ENCODE measurements at places on chromosomes 12 and 14. TPM values are rescaled to one million over a fixed set of nuclear protein-coding genes. Genes with fewer than 3 reads are reported as not detected.

The DPY19L2 gene
- 0.84 TPM for total RNA-seq

The NEDD8 gene
- total RNA-seq: 106 TPM

The FGF23 gene
- total RNA-seq: not detected

The PRPF40B gene
- 7.8 TPM for total RNA-seq

The KLRG1 gene
- total RNA-seq: 27.3 TPM

The RDH11 gene
- 42.6 TPM for total RNA-seq

The PRB2 gene
- total RNA-seq: not detected

Measured in naive thymus-derived CD4-positive, alpha-beta T cell (primary cell).